ENCODE measurements at places on chromosomes 4 and X. TPM values are rescaled to one million over a fixed set of nuclear protein-coding genes. Genes with fewer than 3 reads are reported as not detected.
A peak's percentile ranks its signal among the peaks of the same experiment; 100 is the strongest.

- H3K27ac ChIP-seq = no peak overlapping the region
- H3K4me3 ChIP-seq = no peak overlapping the region
- peaks cover 1% of the 10 kb centered on the region for H3K4me1 ChIP-seq
- peaks cover 5% of the 10 kb centered on the region for H3K27me3 ChIP-seq
- DNase-seq = no peak
Measured at GRCh38 chr4:7699825-7700224, 239.8 kb downstream of the AFAP1 start.

DNA sequence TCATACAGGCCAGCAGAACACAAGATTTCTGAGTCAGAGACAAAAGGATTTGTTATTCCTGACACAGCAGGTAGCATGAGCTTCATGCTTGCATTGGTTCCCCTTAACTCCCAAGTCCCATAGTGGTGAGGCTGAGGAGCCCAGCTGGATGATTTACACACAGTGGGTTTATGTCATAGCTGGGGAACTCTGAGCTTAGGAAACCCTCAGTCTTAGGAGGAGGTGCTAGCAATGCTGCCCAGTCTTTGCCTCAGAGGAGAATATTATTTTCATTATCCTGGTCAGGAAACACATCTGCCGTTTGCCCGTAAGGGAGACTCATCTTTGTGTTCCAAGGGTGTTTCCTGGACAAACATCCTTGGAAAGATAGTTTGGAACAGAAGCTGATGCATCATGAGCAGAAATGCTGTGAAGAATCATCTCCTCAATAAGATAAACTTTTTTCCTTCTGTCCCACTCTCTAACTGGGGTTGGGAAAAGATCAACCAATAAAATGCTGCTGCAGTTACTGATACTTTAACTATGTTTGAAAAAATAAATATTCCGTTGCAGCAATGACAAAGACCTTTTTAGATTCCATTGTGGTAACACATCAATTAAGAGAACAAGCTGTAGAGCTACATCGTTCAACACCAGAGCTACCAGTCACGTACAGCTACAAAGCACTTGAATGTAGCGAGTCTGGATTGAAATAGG is 146.8 kb downstream of the DCLK2 start:
- H3K27me3 ChIP-seq = peaks cover 5% of the 10 kb centered on the region
- no peaks in the 10 kb centered on the region for H3K4me1 ChIP-seq

Gene MAGEA2
- polyA plus RNA-seq = not detected

GRCh38 chrX:13383907-13384306 is 64.1 kb upstream of the ATXN3L start:
- no peak overlapping the region for H3K27ac ChIP-seq
- no peak overlapping the region for H3K4me3 ChIP-seq
- no peaks in the 10 kb centered on the region for H3K36me3 ChIP-seq
- H3K4me1 ChIP-seq = peaks cover 40% of the 10 kb centered on the region
- DNase-seq = no peak

Gene CCNB3
- not detected for polyA plus RNA-seq

GRCh38 chr4:76823495-76823894 is 74.4 kb downstream of the SOWAHB start:
- no peaks in the 10 kb centered on the region for H3K27me3 ChIP-seq
- no peaks in the 10 kb centered on the region for H3K4me1 ChIP-seq
- DNase-seq = no peak
- no peak overlapping the region for H3K4me3 ChIP-seq
- no peak overlapping the region for H3K27ac ChIP-seq

Gene DGKK
- polyA plus RNA-seq = 0.68 TPM

DNA sequence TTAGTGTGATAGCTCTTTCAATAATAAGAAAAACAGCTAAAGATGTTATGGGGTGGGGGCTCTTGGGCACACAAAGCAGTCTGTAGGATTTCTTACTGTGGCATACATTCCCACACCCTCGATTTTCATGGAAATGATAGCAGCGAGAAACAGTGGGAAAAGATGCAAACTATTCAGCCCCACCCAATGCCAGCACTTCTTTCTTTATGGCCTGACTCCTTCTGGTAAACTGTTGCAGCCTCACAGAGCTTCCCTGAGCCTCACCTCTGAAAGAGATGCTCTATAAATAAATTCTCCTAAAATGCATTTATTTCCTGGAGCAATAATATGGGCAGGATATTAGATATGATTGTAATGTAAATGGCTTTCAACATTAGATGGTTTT is 910 bp downstream of the ANK2 start:
- H3K27me3 ChIP-seq = no peaks in the 10 kb centered on the region
- no peak overlapping the region for H3K4me3 ChIP-seq

- H3K36me3 ChIP-seq = no peaks in the 10 kb centered on the region
- no peak overlapping the region for H3K27ac ChIP-seq
- no peak for DNase-seq
- no peak overlapping the region for H3K4me3 ChIP-seq
- H3K4me1 ChIP-seq = no peaks in the 10 kb centered on the region
Measured at GRCh38 chrX:38626296-38626695, 65.0 kb downstream of the TSPAN7 start.

GRCh38 chr4:55706541-55706940 is 70.4 kb upstream of the NMU start:
- H3K36me3 ChIP-seq = no peaks in the 10 kb centered on the region
- no peak overlapping the region for H3K27ac ChIP-seq
- H3K4me3 ChIP-seq = no peak overlapping the region
- peaks cover 8% of the 10 kb centered on the region for H3K27me3 ChIP-seq

- no peaks in the 10 kb centered on the region for H3K36me3 ChIP-seq
- no peak for DNase-seq
- H3K27ac ChIP-seq = no peak overlapping the region
- no peaks in the 10 kb centered on the region for H3K27me3 ChIP-seq
- no peaks in the 10 kb centered on the region for H3K4me1 ChIP-seq
Measured at GRCh38 chrX:125778261-125778660, 387.8 kb downstream of the DCAF12L2 start.

DNA sequence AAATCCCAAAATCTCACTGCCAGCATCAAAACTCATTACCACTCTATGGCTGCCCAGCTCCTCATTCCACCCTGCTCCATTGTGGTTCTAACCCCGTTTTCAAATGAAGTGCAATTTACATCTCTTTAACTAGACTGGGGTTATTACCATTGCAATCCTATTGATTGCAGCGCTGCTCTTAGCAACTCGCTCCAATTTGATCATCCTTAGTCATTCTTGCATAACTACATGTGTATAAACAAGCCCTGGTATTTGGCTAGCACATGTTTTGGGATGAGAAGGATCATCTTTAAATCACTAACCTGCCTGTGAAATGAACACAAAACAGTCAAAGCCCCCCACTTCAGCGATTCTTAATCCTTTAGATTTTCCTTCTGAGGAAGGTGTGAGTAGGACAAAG is 340.1 kb upstream of the PPARGC1A start:
- no peaks in the 10 kb centered on the region for H3K27me3 ChIP-seq
- no peak for DNase-seq
- H3K4me1 ChIP-seq = no peaks in the 10 kb centered on the region

GRCh38 chr4:184328022-184328736 is 110.5 kb upstream of the ENPP6 start:
- DNase-seq = no peak
- H3K4me1 ChIP-seq = peaks cover 12% of the 10 kb centered on the region
- no peak overlapping the region for H3K4me3 ChIP-seq
- no peaks in the 10 kb centered on the region for H3K27me3 ChIP-seq
- no peak overlapping the region for H3K27ac ChIP-seq

- no peaks in the 10 kb centered on the region for H3K36me3 ChIP-seq
- H3K4me3 ChIP-seq = no peak overlapping the region
- peaks cover 1% of the 10 kb centered on the region for H3K27me3 ChIP-seq
- no peaks in the 10 kb centered on the region for H3K4me1 ChIP-seq
Measured at GRCh38 chr4:125985856-125986255, 671.1 kb downstream of the FAT4 start.

DNA sequence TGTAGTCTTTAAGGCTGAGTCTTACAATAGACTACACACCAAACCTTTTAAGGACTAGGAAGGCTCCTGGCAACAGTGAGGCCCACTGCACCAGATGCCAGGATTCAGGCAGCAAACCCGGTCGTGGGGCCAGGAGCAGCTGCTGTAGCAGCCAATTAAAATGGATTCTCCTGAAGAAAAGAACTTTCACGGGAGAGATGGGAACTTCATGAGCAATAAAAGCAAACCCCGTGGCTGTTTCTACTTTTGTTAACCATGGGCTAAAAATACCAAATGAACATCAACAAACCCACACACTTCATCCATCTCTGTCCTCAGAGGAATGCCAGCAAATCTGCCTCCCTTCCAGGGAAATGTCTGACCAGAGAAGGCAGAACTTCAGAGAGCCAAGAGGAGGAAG is 101.4 kb downstream of the BTC start:
- H3K36me3 ChIP-seq = no peaks in the 10 kb centered on the region
- no peaks in the 10 kb centered on the region for H3K4me1 ChIP-seq
- H3K27me3 ChIP-seq = peaks cover 2% of the 10 kb centered on the region

DNA sequence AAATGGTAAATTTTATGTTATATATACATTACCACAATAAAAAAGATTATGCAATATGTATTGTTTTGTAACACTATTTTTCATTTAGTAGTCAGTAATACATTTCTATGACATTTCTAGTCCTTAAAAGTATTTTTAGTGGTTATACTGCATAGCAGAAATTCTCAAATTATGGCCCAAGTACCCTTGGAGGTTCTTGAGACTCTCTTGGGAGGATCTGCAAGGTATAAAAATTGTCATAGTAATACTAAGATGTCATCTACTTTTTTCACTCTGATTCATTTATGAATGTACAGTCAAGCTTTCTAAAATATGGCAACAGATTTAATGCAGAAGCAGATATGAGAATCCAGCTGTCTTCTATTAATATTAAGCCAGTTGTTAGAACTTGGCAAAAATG is 138.6 kb upstream of the NAP1L5 start:
- H3K27ac ChIP-seq = no peak overlapping the region
- no peak overlapping the region for H3K4me3 ChIP-seq
- H3K36me3 ChIP-seq = no peaks in the 10 kb centered on the region

DNA sequence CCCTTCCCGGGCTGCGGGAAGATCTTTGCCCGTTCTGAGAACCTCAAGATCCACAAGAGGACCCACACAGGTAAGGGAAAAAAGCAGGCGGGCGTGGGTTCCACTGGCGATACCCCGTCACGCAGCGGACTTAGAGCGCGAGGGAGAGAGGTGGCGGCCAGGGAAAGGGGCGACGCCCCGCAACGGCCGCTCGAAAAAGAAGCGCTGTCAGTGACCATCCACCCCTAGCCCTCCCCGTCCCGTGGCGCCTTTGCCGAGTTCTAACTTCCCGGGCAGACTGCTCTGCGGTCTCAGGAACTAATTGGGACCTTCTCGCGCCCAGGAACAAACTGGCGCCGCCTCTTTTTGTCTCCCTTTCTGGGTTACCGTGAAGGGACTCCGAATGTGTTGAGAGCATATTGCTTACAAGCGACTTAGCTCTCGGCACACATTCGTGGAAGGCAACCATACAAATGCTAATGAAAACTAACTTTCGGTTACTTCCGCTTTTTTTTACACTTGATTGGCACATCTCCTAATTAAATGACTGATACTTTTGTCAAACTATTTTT is 1.8 kb downstream of the ZIC3 start:
- H3K4me3 ChIP-seq = peak overlapping the region; percentile 27
- peaks cover 11% of the 10 kb centered on the region for H3K27me3 ChIP-seq
- H3K27ac ChIP-seq = no peak overlapping the region

- H3K36me3 ChIP-seq = no peaks in the 10 kb centered on the region
- no peak overlapping the region for H3K4me3 ChIP-seq
- H3K4me1 ChIP-seq = no peaks in the 10 kb centered on the region
- no peak for DNase-seq
Measured at GRCh38 chrX:21056622-21057021, 317.6 kb upstream of the CNKSR2 start.

Gene ZMAT1
- 1.5 TPM for polyA plus RNA-seq

Gene MAGEB17
- polyA plus RNA-seq = not detected

- peak overlapping the region; percentile 87 for H3K27ac ChIP-seq
- peaks cover 26% of the 10 kb centered on the region for H3K4me1 ChIP-seq
- no peaks in the 10 kb centered on the region for H3K36me3 ChIP-seq
Measured at GRCh38 chrX:103919270-103919637, 43.2 kb upstream of the TMSB15B start.

Gene GAGE12G
- not detected for polyA plus RNA-seq

Gene STPG2
- polyA plus RNA-seq = not detected

DNA sequence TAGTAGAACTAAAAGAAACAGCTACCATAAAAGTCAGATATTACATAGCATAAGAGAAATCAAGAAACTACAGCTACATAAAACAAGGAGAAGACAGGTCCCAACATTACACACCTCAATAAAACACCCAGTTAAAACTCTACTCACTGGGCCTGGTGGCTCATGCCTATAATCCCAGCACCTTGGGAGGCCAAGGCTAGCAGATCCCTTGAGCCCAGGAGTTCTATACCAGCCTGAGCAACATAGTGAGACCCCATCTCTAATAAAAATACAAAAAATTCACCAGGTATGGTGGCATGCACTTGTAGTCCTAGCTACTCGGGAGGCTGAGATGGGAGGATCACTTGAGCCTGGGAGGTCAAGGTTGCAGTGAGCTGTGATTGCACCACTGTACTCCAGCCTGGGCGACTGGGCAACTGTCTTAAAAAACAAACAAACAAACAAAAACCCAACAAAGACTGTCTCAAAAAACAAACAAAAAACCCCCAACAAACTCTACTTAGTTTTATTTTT is 15.2 kb upstream of the TXLNG start:
- H3K4me1 ChIP-seq = no peaks in the 10 kb centered on the region
- no peak overlapping the region for H3K27ac ChIP-seq
- H3K27me3 ChIP-seq = no peaks in the 10 kb centered on the region
- no peak for DNase-seq
- no peak overlapping the region for H3K4me3 ChIP-seq
- no peaks in the 10 kb centered on the region for H3K36me3 ChIP-seq

- no peaks in the 10 kb centered on the region for H3K36me3 ChIP-seq
- H3K4me1 ChIP-seq = peaks cover 59% of the 10 kb centered on the region
- H3K4me3 ChIP-seq = no peak overlapping the region
- DNase-seq = no peak
- H3K27me3 ChIP-seq = peaks cover 5% of the 10 kb centered on the region
Measured at GRCh38 chr4:152522245-152522644, 13.6 kb downstream of the FBXW7 start.

DNA sequence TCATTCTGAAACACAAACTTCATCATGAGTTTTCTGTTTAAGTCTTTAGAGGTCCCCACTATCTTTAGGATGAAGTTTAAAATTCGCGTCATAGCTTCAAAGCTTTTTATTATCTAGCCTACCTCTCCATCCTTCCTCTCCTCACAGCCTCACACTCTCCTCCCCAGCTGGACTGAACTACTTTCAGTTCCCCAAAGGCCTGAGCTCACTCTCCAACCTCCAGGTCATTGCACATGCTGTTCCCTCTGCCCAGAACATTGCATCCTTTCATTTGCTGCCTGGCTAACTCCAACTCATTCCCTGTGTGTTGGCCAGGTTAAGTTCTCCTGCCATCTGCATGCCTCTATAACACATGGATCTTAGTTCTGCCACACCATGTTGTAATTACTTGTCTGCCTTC is 2.9 kb upstream of the OTUD5 start:
- H3K4me3 ChIP-seq = no peak overlapping the region
- peaks cover 22% of the 10 kb centered on the region for H3K27me3 ChIP-seq
- no peak for DNase-seq

GRCh38 chrX:1475481-1475880 is 22.8 kb upstream of the ASMTL start:
- DNase-seq = no peak
- peaks cover 73% of the 10 kb centered on the region for H3K4me1 ChIP-seq
- H3K36me3 ChIP-seq = peaks cover 42% of the 10 kb centered on the region
- H3K27me3 ChIP-seq = peaks cover 36% of the 10 kb centered on the region
- H3K4me3 ChIP-seq = no peak overlapping the region

GRCh38 chr4:8587469-8588195 is 4.9 kb upstream of the CPZ start:
- no peaks in the 10 kb centered on the region for H3K36me3 ChIP-seq
- H3K27me3 ChIP-seq = peaks cover 9% of the 10 kb centered on the region
- no peak overlapping the region for H3K4me3 ChIP-seq

GRCh38 chr4:77006753-77007353 is 57.3 kb downstream of the SEPTIN11 start:
- no peak overlapping the region for H3K4me3 ChIP-seq
- peak overlapping the region; percentile 62 for H3K27ac ChIP-seq
- DNase-seq = no peak
- peaks cover 18% of the 10 kb centered on the region for H3K4me1 ChIP-seq
- no peaks in the 10 kb centered on the region for H3K27me3 ChIP-seq
